ENCODE measurements at places on chromosomes 4 and X.

DNA sequence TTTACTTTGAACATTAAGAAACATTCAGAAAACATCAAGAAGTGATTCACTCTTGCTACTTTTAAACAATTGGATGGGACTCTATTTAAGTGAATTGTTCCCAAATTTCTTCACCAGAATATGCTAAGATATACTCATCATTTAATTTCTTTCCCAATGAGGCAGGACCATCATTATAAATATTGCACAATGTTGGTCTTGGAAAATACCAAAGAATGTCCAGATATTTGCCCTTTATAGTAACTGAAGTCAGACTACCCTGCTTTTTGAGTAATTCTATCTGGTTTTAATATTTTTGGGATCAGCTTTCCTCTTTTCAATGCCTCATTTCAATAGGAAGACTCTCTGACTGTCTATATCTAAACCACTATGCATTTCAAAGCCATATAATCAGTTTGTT, 129.4 kb upstream of the TENM3 start:
- DNase-seq = no peak

- DNase-seq = peak; percentile 22
Observed at GRCh38 chr4:113675731-113676697, 85.5 kb downstream of the CAMK2D start.

DNA sequence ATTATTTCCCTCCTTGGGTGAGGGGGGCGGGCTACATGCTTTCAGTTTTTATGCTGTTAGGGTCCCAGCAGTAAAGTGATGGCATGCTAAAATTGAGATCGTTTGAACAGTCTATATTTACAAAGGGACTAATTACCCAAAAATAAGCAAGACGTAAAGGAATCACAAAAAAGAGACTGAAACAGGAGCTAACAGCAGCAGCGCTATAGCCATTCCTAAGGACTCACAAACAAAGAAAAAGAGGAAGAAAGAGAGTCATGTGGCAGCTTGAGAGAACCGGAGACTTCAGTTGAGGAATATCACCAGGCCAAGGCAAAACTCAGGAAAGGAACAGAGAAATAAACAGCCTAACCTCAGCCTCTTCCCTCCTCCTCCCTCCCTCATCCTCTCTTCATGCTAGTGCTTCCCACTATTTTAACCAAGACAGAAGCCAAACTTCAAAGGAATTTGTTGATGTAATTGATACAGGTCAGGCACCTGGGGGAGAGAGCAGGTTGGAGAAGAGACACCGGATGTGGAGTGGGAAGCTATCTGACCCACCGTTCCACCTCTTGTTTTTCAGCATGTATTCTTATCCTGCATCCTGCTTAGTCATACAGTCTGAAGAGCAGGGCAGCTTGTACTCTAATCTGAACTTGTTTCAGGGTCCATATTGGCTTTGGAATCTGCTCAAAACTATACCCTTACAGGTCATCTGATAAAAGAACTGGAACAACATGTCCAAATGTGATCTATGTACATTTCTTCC, 383.7 kb downstream of the NAF1 start:
- DNase-seq = no peak

- DNase-seq = no peak
Observed at GRCh38 chr4:46051392-46051791, 72.5 kb downstream of the GABRG1 start.

DNA sequence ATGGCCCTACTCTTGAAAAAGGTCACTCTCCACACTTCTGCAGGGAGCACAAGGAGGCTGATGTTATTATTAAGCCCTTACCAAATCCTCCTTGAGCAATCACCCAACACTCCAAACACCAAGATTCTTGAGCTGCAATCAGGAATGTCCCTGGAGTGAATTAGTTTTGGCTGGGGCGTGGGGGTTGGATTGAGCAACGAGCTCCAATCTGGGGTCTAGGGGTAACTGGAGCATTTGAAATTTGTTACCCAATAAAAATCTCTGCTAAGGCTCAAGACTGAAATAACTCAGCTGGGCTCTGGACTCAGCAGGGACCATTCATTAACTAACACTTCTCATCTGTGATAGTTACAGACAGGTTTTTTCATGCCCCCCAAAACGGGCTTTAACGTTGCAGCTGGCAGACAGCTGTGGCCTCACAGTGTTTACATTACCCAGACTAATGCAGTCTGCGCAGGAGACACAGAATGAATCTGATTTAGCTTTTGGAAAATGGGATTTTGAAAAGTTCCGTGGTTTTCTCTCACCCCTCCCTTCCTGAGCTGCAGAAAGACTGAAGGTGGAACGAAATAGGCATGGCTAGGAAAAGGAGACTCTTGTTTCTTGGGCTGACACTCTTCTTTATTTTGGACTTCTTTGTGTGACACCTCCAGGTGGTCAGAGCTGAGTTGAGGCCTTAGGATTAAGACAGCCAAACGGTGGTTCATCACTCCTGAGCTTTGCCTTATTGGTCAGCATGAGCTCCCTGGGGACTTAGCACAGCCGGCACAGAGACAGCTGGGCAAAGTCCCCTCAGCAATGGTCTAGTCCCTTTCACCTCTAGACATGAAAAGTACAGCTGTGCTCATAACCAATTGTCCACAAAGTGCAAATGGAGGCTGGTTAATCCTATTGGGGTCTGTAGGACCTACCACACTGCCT, 26.6 kb downstream of the PLAC1 start:
- no peak for DNase-seq

GRCh38 chr4:15738877-15739276, 36.0 kb downstream of the BST1 start:
- no peak for DNase-seq

DNA sequence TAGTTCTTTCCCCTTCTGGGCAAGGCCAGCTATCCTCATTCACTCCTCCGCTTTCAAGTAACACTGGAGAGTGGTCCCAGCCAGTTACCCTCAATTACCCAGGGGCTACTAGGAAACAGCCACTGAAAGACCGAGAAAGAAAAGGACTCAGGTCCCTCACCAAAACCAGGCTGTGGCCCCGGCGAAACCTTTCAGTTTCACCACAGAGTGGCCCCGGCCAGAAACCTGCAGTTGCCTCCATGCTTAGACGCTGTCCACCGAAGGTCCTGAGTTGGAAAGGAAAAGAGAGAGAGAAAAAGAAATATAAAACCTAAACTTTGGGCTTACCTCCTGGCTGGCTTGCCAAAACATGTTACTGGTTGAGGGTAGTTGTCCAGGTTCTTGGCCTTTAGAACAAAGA, 5.0 kb upstream of the AREG start:
- no peak for DNase-seq

- no peak for DNase-seq
Observed at GRCh38 chrX:22136711-22137110, 104.6 kb downstream of the PHEX start.

DNA sequence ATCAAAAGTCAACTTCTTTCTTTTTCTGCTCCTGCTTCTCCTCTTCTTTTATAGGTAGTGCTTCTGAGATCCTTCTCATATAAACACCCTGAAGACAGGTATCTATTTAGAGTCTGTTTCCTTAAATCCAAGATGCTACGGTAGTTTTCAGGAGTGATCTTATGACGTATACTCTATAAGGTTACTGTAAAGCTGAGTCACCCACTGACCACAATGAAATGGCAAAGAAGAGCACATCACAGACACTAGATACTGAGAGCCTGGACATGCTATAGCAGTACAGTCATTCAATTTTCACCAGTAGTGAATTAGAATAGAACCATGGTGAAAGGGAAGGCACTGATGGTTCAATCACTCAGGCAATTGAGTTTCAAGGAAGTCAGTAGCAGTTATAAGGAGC, 412.5 kb downstream of the ADAM29 start:
- no peak for DNase-seq

DNA sequence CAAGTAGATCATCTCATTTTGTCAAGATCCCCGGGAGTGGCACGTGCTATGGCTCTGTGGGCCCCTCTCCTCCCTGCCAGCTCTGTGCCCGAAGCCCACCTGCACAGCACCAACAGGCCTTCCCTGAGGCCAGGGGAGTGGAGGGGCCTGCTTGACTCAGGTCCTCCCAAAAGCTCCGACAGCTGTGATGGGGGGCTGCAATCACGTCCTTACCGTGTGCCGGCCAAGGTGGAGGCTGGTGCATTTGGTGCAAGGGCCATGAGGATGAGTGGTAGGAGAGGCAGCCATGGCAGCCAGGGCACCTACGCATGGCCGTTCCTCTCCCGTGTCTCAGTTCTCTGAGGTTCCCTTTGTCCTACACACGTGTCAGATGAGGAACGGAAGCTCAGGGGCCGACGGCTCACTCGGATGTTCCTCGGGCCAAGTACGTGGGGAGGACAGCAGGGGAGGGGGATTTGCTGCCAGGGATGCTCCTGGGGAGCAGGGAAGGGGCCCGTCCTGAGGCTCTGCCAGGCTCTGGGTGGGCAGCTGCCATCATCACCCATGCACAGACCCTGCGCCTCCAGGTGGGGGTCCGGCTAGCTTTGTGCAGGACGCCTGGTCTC, 95.8 kb downstream of the HMX1 start:
- DNase-seq = no peak

- DNase-seq = no peak
Observed at GRCh38 chrX:108097380-108097779, 5.8 kb downstream of the ATG4A start.

GRCh38 chrX:85544609-85545008, 165.1 kb upstream of the POF1B start:
- DNase-seq = no peak

DNA sequence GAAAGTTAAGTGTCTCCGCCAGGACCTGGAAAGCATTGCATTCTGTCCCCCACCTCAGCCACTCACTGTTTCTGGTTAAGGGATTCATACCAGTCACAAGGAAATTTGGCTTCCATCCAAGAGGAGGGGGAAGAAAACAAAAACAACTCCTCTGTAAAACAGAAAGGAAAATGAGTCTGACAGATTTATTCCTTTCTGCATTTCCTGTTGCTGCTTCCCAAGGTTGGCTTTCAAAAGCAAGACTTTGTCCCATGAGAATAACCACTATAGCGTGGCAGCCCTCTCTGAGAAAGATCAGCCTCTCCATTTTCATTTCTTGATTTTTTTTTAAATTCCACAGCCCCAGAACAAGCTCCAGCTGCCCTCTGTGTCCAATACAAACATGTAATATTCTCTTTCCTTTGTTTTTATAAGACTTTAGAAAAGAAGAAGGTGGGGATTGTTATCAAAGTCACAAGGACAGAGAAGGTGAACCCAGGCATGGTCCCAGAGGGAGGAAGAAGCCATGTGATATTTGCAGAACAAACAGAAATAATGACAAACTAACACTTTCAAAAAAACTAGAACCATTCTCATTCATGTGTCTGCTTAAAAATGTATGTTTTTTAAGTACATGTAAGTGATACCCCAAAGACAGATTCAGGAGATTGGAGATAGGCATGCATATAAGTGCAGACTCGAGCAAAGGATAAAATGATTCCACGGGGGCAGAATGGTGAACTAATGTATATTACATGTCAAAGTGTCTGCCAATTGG, 90.7 kb upstream of the DCLK2 start:
- DNase-seq = no peak

GRCh38 chr4:140851032-140851636, 94.9 kb upstream of the TBC1D9 start:
- peak; percentile 48 for DNase-seq

- no peak for DNase-seq
Observed at GRCh38 chrX:24851289-24851688, 157.6 kb downstream of the POLA1 start.

DNA sequence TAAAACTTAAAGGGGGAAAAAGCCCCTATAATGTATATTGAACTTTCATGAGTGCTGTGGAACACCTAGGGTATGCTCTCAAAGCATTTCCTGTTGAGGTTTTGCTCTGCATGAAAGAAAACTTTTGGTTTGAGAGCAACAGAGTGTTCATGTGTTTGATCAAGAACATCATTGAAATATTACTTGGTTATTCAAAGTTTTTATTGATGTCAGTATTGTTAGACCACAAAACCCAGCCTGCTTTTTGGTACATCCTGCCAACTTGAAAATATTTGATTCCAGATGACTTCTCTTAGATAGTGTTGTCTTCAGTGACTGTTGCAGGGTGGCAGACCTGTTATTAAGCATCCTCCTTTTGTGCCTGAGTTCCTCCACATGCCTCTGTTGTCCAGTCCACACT, 68.0 kb downstream of the N4BP2 start:
- DNase-seq = no peak

- no peak for DNase-seq
Observed at GRCh38 chr4:174429701-174430410, 92.4 kb downstream of the HPGD start.

DNA sequence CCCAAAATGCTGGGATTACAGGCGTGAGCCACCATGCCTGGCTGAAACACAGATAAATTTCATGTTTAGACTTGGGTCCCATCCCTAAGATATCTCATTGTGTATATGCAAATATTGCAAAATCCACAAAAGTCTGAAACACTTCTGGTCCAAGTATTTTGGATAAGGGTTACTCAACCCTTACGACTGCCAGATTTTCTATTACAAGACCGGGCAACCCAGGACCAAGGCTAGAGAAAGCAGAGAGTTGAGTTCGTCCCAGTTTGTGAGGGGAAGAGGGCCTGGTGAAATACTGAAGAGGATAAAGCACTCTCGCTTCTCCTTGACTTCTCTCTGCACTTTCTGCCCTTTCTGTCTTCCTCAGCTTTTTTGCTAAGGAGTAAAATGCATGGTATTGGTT, 34.5 kb downstream of the ZFX start:
- no peak for DNase-seq

DNA sequence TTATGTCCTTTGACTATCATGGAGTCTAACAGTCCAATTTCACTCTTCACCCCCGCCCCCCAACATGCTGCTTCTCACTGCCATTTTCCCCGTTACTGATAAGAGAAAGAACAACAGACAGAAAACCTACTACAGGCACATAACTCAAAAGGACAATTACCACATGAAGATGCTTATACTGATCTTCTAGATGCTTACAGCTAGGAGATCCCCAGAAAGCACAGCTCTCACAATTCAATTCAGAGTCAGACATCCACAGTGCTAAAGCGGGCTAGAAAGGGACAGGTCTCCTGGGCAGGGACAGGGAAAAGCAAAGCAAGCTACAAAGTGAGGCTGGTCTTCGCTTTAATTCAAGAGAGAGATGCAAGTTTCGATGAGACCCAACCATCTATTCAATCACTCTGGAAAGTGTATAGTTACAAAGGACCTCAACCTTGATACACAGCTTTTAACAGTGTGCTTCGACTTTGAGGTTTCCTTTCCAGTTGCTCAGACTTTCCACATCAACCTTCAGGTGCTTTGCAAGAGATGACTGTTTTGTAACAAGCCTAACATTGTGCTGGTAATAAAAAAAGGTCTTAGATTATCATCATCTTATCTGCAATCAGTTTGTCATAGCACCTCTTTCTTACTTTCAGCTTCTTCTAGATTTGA, 60.9 kb downstream of the LEF1 start:
- no peak for DNase-seq

- DNase-seq = no peak
Observed at GRCh38 chr4:78763251-78763650, 12.9 kb upstream of the BMP2K start.

DNA sequence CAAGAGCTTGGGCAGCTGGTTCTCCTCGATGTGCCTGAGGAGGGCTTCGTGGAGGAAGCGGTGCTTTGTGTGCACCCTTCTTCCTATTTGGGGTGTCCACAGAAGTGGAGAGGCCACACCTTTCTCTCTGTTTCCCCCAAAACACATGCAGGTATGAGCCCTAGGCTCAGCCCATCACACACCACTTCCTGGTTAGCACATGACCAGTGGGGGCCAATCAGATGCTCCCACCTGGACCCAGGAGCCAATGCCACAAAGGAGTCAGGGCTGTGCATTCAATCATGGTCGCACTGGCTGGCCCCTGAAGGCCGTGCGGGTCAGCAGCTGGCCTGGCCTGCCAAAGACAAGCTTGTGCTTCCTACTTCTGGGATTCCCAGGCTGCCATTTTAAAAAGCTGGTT, 51.4 kb downstream of the PPP2R2C start:
- no peak for DNase-seq

- DNase-seq = no peak
Observed at GRCh38 chr4:171031338-171031737, 781.9 kb upstream of the GALNTL6 start.
